ENCODE measurements at places on chromosomes 3 and 15.
A peak's percentile ranks its signal among the peaks of the same experiment; 100 is the strongest.

GRCh38 chr15:99438691-99439523 is 126.9 kb upstream of the MEF2A start:
- DNase-seq = no peak

GRCh38 chr15:74788683-74789151 is 6.8 kb downstream of the CSK start:
- DNase-seq = peak; percentile 59

DNA sequence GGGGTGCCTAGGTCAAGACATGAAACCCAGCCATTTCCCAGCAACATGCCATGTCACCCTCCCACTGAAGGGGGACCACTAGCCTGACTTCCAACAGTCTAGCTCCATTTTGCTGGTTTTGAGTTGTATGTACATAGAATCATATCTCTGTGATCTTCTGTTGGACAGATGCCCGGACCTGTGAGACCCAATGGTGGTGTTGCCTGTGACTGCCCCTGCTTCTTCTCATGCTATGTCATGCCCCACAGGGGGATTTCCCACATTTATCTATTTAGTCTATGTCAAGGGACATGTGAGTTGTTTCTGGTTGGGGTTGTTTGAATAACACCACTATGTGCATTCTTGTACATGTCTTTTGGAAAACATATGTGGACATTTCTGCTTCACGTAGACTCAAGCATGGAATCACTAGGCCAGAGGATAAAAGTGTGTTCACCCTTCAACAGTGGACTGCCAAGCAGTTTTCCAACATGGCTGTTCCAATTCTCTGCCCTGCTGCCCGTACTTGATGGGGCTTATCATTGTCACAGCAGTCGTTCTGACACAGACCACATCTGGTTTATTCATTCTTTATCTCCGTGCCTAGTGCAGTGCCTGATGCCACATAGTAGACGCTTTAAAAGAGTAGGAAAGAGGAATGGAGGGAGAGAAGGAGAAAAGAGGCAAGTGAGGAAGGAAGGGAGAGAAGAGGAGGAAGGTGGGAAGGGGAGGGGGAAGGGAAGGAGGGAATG is 114.4 kb downstream of the TPRA1 start:
- DNase-seq = no peak

DNA sequence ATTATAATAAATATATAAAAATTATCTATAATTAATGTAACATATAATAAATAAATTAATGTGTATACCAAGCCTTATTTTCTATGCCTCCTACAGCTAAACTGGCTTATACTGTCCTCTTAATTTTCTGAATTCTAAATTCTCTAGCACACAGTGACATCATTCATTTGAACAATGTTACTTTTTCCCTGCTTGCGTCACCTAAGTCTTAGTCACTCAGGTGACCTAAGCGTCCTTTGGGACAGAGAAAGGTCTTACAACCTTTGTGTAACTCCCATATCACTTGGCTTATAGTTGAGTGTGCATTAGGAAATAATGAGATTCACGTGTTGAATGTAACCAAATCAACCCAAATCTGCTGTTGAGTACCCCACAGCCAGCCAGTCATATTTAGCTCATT is 48.5 kb upstream of the KCNMB2 start:
- no peak for DNase-seq

DNA sequence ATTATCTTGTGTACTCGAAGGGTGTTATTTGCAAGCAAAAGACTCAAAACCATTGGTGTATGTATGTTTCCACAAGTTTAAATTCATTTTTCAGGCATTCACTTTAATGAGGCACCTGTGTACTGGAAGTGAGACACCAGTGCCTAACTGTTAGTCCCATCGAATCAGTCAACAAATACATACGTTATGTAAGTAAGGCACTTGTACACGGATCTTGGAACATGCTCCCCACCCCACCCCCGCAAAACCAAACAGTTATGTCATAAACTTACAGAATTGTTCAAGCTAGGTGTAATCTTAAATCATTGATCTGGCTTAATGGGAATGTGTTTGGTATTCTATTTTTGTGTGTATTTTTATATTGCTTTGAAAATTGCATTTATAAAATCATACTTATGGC is 17.1 kb downstream of the LRRC28 start:
- DNase-seq = no peak

DNA sequence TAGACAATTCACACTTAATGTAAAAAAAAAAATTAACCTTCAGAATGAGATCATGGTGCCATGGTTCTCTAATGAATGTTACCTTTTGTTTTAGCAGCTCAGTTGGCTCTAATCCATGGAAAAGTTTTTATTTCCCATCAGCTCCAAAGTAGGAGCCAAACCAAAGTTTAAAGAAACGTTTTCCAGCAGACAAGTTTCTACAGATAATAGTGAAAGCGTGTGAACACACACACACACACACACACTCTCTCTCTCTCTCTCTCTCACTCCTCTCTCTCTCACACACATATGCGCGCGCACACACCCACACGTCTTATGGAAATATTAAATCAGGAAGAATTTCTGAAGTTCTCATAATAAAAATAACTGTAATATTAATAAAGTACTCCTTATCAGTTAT is 46.9 kb downstream of the MBNL1 start:
- no peak for DNase-seq

GRCh38 chr3:38254872-38255271 is 10.7 kb upstream of the SLC22A13 start:
- no peak for DNase-seq

DNA sequence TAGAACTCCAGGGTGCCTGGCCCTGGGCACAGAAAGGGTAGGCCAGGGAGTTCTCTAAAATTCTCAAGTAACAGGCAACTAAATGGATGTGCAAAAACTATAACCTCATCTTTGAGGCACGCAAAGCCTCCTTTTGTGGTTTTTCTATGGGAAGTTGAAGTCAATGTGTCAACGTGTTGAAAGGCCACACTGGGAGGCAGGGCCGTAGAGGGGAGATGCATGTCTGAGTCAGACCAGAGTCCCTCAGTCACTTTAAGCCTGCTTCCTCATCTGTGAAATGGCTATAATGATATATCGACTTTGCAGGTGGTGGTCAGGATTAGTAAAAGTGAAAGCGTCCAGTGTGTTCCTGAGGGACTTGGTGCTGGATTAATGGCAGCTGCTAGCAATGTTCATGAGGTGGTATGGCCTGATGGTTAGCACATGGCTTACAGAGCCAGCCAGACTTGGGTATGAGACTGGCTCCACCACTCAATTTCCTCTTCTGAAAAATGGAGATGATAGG is 17.0 kb downstream of the TGM5 start:
- DNase-seq = peak; percentile 14

DNA sequence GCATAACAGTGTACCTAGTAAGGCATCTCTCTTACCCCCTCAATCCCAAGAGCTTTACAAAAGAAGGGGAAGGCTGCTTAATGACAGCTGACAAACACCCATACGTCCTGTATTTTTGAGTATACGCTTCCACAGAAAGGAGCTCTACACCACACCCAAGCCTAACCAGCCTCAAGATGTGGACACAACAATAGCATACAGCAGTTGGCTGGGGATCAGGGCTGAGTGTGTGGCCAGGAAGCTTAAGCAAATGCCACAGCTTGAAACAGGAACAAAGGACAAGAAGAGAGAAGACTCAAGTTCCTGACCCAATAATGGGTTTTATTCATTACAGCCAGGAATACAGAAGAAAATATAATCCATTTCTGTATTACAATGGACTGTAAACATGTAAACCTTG is 6.9 kb downstream of the HEXA start:
- DNase-seq = peak; percentile 8

DNA sequence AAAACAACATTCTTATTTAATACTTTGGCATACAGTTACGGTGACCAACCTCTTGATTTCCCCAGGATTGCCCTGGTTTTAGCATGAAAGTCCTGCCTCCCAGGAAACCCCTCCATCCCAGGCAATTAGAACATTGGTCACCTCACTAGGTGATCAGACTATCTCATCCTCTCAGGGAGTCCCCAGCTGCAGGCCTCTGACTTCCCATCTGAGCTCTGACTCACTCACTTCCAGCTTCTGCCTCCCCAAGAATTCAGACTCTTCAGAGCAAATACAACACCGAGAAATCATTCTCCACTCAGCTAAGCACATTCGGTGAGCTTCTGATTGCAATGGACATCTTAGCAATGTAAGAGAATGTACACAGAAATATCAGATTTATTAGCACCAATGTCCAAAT is 92.4 kb upstream of the HES1 start:
- DNase-seq = no peak

GRCh38 chr15:26355472-26356074 is 417.3 kb downstream of the GABRB3 start:
- DNase-seq = no peak
